Activated CD8-positive, alpha-beta memory T cell treated with anti-CD3 and anti-CD28 coated beads for 48 hours (primary cell): ENCODE measurements at places on chromosomes 4 and X.
A peak's percentile ranks its signal among the peaks of the same experiment; 100 is the strongest.

DNA sequence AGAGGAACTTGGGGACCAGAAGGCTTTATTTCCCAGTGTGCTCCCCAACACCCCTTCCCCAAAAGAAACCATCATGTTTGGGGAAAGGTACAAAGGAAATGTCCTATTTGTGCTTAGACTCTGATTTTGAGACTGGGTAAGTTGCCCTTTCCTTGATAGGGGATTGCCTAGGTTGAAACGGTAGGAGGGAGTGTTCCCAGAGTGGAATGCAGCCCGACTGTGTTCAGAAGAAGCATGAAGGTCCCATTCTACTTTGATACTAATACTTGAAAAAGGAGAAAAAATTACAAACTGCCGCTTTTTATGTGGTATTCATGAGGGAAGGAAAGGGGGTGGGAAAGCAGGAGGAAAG, 32.4 kb upstream of the TMEM131L start:
- no peak for DNase-seq

- no peak for DNase-seq
Measured at GRCh38 chr4:149135062-149135461, 680.6 kb downstream of the IQCM start.

DNA sequence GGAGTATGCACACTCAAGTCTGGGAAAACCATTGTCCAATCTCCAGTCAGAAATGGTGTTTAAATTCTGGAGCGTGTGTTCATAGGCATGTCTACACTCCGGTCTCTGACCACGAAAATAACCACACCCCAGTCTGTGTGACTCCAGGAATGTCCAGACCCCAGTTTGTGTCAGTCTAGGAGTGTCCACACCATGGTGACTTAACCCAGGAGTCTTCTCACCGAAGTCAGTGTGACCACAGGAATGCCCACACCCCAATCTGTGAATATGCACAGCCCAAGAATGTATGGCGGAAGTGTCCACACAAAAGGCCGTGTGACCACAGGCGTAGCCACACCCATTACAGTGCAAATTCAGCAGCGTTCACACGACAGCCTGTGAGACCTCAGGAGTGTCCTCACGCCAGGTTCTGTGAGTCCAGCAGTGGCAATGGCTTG, 11.4 kb downstream of the FTSJ1 start:
- DNase-seq: no peak

GRCh38 chr4:40055511-40055862, 1.2 kb upstream of the N4BP2 start:
- peak; percentile 44 for DNase-seq

- no peak for DNase-seq
Measured at GRCh38 chrX:80432863-80433262, 12.6 kb downstream of the TENT5D start.

DNA sequence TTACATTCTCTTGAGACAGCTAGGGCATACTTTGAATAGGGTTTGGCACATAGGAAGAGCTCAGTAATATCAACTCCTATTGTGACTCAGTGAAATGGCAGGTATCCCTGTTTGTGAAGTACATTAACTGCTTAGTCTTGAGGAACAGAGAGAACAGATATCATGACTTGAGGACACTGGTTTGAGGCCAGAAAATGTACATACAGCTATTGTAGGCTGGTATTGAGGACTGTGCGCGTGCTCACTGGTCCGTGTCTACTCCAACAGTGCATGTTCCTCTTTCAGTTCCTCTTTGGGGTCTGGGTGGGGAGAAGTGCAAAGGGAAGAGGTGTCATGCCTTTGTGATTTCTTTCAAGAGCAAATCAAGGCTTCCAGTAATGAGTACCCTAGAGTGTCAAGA, 34.6 kb upstream of the TBC1D9 start:
- DNase-seq: no peak

DNA sequence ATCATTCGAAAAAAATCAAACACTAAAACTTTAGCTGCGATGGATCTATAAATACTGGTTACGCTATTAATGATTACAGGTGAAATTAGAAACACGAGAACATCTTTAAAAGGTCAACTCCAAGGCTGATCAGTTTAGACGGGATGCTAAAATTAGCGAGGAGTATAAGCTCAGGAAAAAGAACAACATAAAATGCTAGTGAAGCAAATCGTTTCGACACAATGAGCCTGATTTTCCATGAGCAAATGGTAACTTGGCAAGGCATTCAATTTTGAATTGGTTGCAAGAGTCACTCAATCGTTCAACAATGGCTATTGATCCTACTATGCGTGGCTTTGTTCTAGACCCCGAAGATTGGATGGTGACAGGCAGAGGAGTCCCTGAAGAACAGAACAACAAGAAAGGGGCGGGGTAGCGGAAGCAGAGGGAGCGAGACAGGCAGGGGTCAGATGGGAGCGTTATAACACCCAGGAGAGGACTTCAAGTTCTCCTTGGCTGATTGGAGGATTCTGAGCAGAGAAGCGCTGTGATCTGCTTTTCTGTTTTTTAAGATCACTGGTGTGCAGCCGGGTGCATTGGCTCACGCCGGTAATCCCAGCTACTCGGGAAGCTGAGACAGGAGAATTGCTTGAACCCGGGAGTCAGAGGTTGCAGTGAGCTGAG, 146.5 kb downstream of the RBM47 start:
- no peak for DNase-seq

DNA sequence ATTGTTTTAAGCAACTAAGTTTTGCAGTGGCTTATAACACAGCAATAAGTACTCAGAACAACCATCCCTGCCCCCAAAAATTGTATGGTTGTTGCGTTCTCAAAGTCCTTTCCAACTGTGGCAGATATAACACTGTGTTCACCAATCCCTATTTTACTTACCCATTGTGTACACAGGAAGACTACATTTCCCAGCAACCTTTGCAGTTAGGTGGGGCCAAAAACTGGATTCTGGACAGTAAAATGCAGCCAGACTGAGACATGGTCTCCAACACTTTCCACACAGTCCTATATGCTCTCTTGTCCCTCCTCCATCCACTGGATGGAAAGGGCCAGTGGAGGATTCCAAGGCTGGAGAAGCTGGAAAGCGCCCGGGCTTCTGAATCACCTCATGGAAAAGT, 523.6 kb downstream of the BCOR start:
- DNase-seq: no peak

GRCh38 chr4:160831165-160831922, 1332.5 kb downstream of the FSTL5 start:
- DNase-seq: no peak
